BJ (cell line): ENCODE measurements at places on chromosomes 5 and 9.

- no peak for DNase-seq
Observed at GRCh38 chr9:84207491-84207951, 133.0 kb downstream of the SLC28A3 start.

- peak; percentile 15 for DNase-seq
Observed at GRCh38 chr5:16467363-16468219, 2.0 kb upstream of the ZNF622 start.

GRCh38 chr5:160869989-160870521, 18.0 kb upstream of the ATP10B start:
- no peak for DNase-seq

DNA sequence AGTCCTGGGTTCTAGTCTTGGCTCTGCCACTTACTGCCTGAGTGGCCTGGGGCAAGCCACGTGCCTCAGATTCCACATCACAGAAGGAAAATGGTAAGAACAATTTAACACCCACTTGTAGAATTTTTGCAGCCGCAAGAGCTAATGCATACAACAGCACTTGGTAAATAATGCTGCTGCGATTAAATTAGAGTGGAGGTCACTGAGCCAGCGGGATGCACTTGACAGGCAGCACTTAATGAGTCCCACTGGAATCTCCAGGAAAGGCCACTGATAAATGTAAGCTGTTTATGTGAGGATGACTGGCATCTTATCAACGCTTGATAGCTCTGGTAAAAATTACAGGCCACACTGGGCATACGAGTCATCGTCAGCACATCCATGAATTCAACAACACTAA, 59.4 kb upstream of the UBTD2 start:
- DNase-seq, result no peak

- DNase-seq, result no peak
Observed at GRCh38 chr9:18999173-18999785, 33.7 kb downstream of the SAXO1 start.

GRCh38 chr5:172437445-172438318, 16.6 kb downstream of the SH3PXD2B start:
- peak; percentile 28 for DNase-seq
